ENCODE measurements at places on chromosomes 11 and 22. TPM values are rescaled to one million over a fixed set of nuclear protein-coding genes. Genes with fewer than 3 reads are reported as not detected.
A peak's percentile ranks its signal among the peaks of the same experiment; 100 is the strongest.

- no peak for DNase-seq
Observed at GRCh38 chr11:86983021-86983488, 27.9 kb upstream of the FZD4 start.

- no peak for DNase-seq
Observed at GRCh38 chr11:105124756-105125155, 14.8 kb downstream of the CARD18 start.

- DNase-seq, result peak; percentile 91
Observed at GRCh38 chr22:17235149-17235655, 16.0 kb upstream of the ADA2 start.

The OR4A16 gene
- total RNA-seq, result not detected

The SLC17A6 gene
- total RNA-seq, result 1.6 TPM

The ELFN2 gene
- 0.63 TPM for total RNA-seq

The MUC5B gene
- total RNA-seq, result 0.02 TPM

All from H1 (cell line).